Stimulated activated CD4-positive, alpha-beta T cell treated with anti-CD3 and anti-CD28 coated beads, Interleukin-15, amount 100 ng/mL, for 1 hour (primary cell): ENCODE measurements at places on chromosomes 16 and 17.

GRCh38 chr17:83073389-83074063 lies 5.9 kb upstream of the METRNL start:
- DNase-seq = no peak

DNA sequence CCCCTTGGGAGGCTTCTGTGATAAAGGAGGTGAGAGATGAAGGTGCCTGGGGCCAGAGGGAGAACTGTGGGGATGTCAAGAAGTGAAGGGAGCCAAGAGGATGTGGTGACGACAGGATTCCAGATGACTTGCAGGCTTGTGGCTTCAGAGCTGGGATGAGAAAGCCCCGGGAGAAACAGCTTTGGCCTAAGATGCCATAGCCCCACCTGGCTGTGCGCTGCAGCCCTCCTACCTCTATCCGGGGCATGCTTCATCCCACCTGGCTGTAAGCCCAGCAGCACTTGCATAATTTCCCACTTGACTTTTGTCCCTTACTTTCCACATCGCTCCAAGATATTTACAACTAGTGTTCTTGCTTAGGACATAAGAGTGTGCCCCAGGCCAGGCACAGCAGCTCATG lies 29.3 kb downstream of the GINS3 start:
- DNase-seq = no peak

DNA sequence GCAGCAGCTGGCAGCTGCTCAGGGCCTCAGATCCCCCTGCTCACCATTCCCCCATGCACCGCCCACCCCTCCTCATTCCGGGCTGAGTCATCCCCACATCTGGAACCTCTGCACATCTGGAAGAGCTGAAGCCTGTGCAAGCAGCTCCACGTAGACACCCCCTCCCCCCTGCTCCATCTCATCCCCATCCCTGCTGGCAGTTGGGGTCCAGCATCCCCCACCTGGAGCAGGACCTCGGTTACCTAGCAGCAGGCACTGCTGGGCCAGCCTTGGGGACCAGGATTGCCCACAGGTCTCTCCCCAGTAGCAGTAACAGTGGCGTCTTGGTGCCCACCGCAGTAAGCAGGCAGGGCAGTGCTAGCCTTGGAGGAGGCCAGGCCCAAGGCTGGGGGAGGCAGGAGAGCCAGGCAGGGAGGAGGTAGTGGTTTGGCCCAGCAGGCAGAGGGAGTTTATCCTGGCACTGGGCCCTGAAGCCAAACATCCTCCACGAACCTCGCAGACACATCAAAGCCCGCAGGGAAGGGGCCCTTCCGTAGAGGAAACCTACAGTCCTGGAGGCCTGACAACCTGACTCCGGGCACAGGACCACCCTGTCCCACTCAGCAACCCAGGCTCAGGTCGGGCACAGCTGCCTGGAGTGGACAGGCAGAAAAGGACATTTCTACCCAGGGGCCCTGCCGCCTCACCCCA lies 7.7 kb upstream of the TMEM92 start:
- DNase-seq = no peak

DNA sequence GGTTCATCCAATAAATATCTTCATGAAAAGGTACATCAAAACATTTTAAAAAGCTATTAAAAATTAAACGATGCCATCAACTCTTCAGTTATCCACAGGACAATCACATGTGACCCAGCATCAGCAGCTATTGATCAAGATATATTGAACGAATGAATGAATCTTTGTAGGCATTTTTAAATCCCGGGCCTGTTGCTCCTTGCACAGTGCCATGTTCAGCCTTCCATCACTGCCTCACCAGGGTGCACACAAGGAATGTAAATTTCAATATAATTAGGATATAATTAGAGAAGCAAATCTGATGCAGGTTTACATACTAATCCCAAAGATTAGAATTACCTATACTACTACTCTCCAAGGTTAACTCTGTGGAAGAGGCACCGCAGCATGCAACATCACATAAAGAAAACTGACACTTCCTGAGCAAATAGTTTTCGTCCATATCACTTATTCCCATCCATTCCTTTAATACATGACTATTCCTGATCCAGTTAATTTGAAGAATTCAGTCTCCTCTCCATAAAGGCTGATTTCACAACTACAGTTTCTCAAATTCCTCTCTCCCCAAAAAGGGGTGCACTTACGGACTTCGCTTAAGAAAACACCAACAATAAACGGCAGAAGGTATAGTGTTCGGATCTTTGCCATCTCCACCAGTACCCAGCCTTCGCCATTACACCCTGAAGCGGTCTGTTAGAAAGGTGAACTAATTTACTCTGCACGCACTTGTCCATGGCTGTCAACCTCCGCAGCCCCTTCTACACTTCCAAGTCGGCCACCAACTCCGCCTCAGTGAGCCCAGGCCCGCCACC lies 938 bp downstream of the NCOR1 start:
- no peak for DNase-seq

DNA sequence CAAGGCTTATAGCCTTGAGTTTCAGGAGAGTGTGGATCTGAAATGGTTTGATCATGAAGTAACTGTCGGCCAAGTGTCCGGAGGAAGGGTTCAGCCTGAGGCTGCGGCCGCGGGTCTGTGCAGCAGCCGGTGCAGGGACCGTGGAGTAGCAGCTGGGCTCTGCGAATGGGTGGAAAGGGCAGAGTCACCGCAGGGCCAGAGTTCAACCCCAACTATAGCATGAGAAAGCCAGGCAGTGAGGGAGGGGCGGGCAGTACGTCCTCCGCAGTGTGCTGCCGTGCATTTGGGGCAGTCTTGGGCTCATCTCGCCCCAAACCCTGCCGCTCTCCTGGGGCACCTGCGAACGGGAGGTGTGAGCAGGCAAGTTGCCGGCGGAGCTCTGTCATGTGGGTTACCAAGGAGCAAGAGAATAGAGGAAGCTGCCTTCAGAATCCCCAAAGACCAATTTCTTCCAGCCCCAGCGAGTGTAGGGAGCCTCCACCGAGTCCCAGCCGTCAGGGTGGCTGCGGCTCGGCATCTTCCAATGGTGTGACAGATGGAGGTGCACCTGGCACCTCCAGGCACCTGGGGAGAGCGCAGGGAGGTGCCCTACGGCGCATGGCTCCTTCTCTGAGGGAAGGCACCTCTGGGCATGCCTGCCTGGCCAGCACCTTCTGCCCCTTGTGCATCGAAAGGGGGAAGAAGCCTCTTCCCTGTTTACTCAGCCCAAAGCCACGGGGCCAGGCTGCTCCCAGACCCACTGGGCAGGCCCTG lies 87.3 kb downstream of the RPA1 start:
- no peak for DNase-seq

DNA sequence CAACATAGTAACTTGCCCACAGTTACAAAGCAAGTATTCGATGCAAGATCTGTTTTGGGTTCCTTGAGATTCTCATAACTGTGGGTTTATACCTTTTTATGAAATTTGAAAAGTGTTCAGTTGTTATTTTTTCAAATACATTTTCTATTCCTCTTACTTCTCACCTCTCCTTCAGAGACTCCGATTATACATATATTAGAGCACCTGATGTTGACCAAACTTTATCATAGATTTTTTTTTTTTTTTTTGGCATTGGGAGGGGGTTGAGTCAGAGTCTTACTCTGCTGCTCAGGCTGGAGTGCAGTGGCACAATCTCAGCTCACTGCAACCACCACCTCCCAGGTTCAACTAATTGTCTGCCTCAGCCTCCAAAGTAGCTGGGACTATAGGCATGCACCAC lies 51.3 kb upstream of the RBBP6 start:
- no peak for DNase-seq

GRCh38 chr17:58399974-58400373 lies 17.4 kb downstream of the RNF43 start:
- DNase-seq = no peak

- no peak for DNase-seq
These were observed 5.3 kb downstream of the GPS1 start for GRCh38 chr17:82056729-82057621.

DNA sequence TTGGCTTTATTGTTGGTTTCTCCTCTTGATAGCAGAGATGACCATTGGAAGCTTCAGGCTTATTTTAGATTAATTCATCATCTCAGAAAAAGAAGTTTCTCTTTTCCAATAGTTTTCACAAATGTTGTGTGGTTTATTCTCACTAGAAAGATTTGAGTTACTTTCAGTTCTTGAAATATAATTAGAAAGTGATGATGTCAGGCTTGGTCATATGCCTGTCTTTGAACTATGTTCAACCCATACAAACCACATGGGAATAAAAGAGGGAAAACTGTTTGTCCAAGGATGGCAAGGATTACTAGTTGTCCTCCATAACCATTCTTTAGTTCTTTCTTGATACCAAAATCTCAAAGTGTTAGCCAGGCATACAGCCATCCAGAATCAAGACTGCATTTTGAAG lies 3.7 kb upstream of the HS3ST2 start:
- DNase-seq = no peak

DNA sequence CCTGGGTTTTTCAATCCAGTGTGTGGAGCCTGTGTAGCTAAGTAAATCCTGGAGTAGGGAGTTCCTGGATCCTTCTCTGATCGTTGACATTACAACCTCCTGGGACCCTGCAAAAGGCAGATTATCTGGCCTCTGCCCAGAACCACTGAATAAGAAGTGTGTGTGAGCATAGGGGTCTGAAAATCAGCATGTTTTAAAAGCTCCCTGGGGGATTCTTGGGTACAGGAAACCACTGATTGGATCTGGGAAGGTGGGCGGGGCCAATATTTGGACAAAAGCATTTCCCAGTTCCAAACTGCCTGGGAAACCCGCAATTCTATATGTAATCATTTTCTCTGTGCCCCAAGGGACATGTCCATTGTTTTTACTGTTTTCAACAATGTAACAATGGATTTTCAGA lies 27.2 kb upstream of the BEAN1 start:
- no peak for DNase-seq

- DNase-seq = no peak
These were observed 4.7 kb downstream of the ZPBP2 start for GRCh38 chr17:39872751-39873150.

DNA sequence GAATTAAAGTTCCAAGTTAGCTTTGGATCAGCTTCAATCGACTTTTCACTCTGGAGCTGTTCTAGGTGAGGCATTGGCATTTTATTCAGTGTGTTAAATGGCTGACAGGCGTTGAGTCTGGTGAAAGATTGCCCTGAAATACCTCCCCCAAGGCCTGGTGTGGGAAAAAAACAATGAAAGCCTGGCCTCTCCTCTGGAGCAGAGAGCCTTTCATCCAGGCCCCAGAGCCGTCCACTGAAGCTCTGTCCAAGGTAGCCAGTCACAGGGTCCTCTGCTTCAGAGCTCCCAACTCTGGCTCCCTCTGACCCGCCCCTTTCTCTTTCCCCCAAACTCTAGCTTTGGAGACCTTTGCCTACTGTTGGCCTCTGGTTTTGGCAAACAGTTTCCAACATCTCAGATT lies 123.6 kb upstream of the CRHR1 start:
- DNase-seq = no peak

DNA sequence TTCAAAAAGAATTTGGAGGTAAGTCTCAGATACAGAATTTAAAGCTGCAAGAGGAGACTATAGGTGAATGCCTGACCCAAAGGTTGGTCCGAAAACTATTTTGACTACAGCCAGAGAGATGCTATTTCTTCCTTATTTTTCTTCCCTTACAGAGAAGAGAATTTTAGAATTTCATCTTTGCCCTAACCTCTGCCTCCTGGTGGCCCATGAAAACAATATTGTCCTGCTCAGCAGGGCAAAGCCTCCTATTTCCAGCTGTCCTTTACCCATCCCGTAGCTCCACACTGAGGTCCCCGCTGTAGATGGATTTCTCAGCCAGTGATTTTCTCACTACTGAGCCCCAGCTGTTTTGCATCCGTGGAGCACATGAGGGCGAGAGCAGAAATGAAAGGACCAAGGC lies 24.6 kb downstream of the HOXB1 start:
- no peak for DNase-seq

- no peak for DNase-seq
These were observed 6.4 kb downstream of the ITGAL start for GRCh38 chr16:30478766-30479478.

- DNase-seq = no peak
These were observed 2.4 kb downstream of the NUP93 start for GRCh38 chr16:56732366-56732765.

GRCh38 chr16:16036359-16036792 lies 87.0 kb downstream of the ABCC1 start:
- no peak for DNase-seq

DNA sequence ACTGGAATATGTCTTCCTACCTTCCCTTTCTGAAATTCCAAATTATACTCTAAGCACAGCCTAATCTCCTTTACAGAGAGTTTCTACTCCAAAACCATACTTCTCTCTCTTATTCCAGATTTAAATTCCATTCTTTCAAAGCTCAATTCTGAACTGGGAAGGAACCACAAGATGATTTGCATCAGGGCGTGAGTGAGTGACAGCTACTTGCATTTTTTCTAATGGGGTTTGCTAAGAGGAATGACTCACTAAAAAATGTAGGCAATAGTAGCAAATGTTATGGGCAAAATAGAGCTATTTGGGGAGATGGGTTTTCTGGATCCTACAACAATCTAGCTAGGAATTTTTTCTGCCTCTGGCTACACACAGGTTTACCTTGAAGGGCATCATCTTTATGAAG lies 244.6 kb upstream of the PSMD7 start:
- no peak for DNase-seq

DNA sequence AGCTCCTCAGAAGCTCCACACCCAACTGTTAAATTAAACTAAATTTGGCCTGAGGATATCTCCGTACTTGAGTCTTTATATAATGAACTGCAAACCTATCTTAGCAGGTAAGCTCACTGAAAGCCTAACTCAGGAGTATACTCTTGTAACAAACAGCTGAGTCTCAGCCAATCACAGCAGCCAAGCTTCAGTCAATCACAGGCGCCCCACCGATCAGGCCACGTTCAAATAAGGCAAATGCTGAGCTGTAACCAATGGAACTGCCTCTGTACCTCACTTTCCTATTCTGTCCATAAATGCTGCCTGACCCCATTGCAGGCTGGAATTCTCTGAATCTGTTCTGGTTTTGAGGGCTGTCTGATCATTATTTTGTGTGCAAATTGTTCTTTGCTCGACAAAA lies 93.0 kb upstream of the CES5A start:
- DNase-seq = no peak

DNA sequence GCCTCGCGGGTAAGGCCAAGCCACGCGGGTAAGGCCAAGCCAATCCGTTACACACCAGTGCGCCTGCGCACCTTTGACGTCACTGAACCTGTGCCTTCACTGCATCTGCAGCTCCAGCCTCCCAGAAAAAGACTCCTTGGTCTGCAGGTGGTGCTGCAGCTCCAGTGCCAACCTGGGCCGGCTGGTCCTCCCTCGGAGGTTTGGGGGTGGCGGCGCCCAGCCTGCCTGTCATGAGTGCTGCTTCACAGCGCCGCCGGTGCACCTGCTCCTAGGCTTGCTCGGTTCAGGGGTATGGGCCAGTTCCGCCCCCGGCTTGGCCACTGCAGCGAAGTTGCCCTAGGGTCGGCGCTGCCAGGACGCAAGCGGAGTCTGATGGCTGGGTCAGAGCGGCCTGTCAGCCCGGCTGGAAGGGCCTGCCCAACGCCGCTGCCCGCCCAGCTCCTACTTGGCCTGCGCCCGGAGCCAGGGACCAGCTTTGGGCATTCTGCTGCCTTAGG lies 146.6 kb downstream of the USP22 start:
- DNase-seq = no peak
